CD4-positive, alpha-beta T cell treated with Interleukin-15 for 1 hour (primary cell): ENCODE measurements at places on chromosomes 3 and 15.

- DNase-seq, result peak; percentile 78
Measured at GRCh38 chr15:79970624-79971434, at the start of gene BCL2A1. Gene BCL2A1, minus strand, starts transcription at chr15:79971196. Its CDS starts 77 bp downstream, at chr15:79971119.

DNA sequence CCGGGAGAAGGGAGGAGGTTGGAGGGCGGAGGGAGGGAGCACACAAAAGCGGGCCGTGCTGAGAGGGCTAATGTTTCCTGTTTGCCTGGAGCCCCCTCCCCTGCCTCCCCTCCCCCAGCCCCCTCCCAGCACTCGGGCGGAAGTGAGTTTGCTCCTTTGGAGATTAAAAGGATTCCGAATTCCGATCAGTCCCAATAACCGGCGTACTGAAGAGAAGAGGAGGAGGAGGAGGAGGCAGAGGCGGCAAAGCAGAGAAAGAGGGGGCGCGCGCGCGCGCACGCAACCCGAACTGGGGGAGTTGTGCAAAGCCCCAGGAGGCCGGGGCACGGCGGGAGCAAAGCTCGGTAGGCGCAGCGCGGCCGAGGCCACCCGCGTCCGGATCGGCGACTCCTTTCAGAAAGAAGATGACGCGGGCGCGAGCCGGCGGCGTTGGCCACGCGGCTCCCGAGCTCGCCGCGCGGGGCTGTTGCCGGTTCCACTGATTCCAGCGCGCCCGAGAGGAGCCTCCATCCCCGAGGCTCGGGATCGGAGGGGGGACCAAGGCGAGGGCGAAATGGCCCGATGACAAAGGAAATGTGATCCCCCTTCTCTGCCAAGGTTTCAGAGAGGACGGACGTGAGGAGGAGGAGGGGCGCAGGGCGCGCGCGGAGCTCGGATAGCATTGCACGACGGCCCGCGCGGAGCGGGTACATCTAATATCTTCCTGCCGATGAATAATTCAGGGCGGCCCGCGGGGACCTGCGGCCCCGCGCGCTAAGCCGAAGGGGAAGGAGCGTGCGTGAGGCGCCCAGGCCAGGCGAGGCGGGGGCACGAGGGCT, 1.1 kb upstream of the TRIM71 start:
- no peak for DNase-seq

DNA sequence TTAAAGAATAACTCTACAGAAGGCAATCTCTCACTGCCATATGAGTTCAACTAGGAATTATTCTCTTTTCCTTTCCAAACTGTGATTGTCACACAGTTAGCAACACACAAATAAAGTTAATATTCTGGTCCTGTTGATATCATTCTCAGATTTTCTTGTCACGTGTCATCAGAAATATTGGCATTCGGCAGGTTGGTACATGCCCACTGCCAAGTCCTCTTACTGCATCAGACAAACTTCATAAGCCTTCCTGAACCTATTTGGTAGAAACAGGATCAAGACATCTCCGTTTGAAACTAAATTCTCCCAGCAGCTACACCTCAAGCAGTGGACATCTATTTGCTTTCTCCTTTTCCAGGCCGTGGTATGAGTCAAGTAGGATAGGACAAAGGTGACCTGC, 177.9 kb upstream of the SOX2 start:
- DNase-seq, result no peak

DNA sequence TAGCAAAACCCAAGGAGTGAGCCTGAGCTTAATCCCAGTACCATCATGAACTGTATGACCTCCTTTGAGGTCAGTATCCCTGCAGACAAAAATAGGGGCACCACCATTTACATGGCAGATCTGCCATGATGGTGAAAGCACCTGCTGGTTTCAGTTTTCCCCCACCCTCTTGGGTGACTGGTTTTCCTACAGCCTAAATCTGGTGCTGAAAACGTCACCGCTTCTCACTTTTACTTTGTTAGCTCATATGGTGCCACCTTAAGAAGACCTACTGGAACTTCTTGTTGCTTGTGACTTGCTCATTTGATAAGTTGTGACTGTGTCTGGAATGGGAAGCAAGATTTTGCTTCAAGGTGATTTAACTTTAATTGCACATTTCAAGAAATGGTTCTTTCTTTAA, 5.1 kb downstream of the PPP1R2 start:
- DNase-seq, result peak; percentile 35

DNA sequence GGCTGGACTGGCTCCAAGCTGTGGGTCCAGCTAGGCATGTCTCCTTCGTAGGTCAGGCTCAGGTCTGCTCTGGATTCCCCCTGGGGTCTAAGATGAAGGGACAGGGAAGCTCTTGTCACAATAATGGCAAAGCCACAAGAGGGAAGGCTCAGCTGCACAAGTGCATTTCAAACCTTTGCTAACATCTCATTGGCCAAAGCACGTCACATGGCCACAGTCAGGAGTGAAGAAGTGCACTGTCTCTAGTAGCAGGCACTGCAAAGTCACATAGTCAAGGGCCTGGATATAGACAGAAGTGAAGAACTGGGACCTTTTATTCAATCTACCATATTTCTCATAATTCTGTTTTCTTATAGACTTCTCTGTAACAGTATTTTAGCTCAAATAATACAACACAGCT, 20.1 kb downstream of the DLEC1 start:
- no peak for DNase-seq

- DNase-seq, result no peak
Measured at GRCh38 chr3:151761581-151761980, 27.9 kb downstream of the AADACL2 start.

GRCh38 chr3:27289769-27290413, 79.3 kb downstream of the NEK10 start:
- no peak for DNase-seq

- no peak for DNase-seq
Measured at GRCh38 chr3:172644258-172644657, 66.6 kb downstream of the NCEH1 start.

GRCh38 chr3:15063238-15063637, 1.9 kb downstream of the MRPS25 start:
- DNase-seq, result no peak

GRCh38 chr3:141652349-141652748, 85.7 kb upstream of the RNF7 start:
- no peak for DNase-seq

GRCh38 chr3:89260721-89261120, 153.3 kb downstream of the EPHA3 start:
- no peak for DNase-seq

DNA sequence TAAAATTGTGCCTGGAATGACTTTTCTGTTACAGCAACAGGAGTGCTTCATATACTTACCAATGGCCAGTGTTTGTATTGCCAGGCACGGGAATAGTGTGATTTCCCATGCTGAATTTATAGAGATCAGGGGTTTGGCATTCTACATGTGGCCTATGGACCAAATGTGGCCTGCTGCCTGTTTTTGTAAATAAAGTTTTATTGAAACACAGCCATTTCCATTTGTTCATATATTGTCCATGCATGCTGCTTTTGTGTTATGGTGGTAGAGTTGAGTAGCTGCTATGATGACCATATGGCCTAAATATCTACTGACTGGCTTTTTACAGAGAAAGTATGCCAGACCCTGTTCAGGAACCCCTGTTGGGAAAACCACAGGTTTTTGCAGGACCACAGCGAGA, 55.6 kb downstream of the SLCO3A1 start:
- DNase-seq, result no peak

- DNase-seq, result no peak
Measured at GRCh38 chr15:69648775-69649735, 196.4 kb downstream of the RPLP1 start.

- no peak for DNase-seq
Measured at GRCh38 chr3:123294296-123294938, 92.7 kb downstream of the SEC22A start.

- DNase-seq, result no peak
Measured at GRCh38 chr3:33663042-33663441, 55.0 kb downstream of the CLASP2 start.
